ENCODE measurements at places on chromosomes 4 and X.

- DNase-seq, result no peak
Measured at GRCh38 chr4:99356992-99357391, 4.4 kb upstream of the ADH1C start.

GRCh38 chr4:159278399-159278798 is 175.5 kb downstream of the RAPGEF2 start:
- no peak for DNase-seq

DNA sequence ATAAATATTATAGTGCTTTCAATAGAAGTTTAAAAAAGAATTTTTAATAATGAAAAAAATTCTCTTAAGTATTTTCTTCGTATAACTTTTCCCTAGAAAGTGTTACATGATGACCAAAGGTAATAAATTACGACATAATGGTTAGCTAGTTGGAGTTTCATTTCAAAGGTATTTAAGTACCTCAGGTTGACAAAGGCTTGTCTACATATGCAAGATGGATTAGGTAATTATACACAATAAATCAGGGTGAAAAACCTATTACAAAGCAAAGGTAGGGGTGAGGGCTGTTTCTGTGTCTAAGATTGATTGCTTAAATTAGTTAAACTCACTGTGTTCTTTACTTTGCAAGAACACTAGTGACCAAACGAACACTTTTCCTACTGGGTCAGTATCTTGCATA is 508.5 kb upstream of the FAT1 start:
- DNase-seq, result no peak

GRCh38 chrX:121322159-121322558 is 274.7 kb downstream of the GLUD2 start:
- no peak for DNase-seq

- no peak for DNase-seq
Measured at GRCh38 chrX:147832707-147833348, 78.9 kb upstream of the FMR1 start.

DNA sequence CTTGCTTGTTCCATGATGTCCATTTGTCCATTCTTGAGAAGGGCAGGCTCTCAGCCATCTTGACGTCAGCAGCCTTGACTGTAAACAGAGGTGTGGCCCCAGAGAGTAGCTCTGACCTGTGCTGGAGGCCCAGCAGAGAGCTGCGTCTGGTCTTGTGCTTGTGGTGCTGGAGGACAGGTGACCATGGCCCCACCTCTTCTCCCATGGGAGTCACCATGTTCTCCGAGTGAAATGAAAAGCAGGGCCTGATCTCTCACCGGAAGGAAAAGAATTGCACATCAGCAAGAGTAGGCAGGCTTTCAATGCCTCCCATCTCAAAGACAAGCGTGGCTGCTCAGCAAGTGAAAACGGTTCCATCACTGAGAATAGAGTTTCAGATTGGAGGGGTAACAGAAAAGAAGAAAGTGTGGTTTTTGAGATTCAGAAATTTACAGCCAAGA is 11.5 kb downstream of the PARM1 start:
- DNase-seq, result no peak

GRCh38 chr4:53937327-53937726 is 127.1 kb downstream of the CHIC2 start:
- no peak for DNase-seq

Measured in skeletal muscle cell (primary cell).